ENCODE measurements at places on chromosomes 4 and X. TPM values are rescaled to one million over a fixed set of nuclear protein-coding genes. Genes with fewer than 3 reads are reported as not detected.
A peak's percentile ranks its signal among the peaks of the same experiment; 100 is the strongest.

GRCh38 chr4:187178587-187178986, 454.9 kb upstream of the FAT1 start:
- no peak for DNase-seq

Gene EPHA5
- 0.36 TPM for total RNA-seq

Gene DDX53
- not detected for total RNA-seq

- DNase-seq = no peak
Measured at GRCh38 chr4:41202820-41203568, 11.3 kb downstream of the APBB2 start.

Gene RS1
- not detected for total RNA-seq

- no peak for DNase-seq
Measured at GRCh38 chrX:100356351-100356896, 53.6 kb downstream of the PCDH19 start.

Gene SPATA18
- total RNA-seq = 1.4 TPM

DNA sequence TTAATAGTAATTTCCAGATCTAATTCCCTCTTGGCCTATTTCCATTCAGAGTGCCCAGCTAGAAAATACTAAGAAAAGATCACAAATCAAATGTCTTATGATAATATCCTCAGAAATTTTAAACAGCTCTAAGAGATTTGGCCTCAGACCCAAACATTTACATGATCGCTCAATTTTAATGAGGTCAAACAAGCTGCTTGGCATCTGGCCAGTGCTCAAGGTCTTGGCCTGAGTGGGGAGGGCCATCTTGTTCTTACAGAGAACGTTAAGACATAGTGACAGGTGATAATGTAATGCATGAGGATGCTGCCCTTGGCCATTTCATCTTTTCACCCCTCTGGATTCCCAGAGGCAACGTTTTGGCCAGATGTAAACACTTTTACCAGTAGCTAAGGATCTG, 159.2 kb upstream of the SLC7A11 start:
- no peak for DNase-seq

DNA sequence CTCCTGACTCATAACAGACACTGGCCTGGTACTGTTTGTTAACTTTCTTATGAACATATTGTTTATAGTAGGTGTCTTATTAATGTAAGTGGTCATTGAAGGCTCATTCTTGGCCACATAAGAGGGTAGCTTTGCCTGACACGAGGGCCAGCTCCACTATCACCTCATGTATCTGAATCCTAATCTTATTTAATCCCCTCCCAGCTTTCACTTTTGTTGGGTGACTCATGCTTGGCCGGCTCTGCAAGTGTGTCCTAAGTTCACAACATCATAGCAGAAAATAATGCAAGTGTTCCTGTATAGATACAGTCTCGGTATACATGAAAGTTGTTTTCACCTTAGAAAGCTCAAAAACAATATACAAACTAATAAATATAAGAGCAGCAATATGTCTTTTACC, 283.8 kb downstream of the IQCM start:
- DNase-seq = no peak

Gene HAND2
- 0.36 TPM for total RNA-seq

DNA sequence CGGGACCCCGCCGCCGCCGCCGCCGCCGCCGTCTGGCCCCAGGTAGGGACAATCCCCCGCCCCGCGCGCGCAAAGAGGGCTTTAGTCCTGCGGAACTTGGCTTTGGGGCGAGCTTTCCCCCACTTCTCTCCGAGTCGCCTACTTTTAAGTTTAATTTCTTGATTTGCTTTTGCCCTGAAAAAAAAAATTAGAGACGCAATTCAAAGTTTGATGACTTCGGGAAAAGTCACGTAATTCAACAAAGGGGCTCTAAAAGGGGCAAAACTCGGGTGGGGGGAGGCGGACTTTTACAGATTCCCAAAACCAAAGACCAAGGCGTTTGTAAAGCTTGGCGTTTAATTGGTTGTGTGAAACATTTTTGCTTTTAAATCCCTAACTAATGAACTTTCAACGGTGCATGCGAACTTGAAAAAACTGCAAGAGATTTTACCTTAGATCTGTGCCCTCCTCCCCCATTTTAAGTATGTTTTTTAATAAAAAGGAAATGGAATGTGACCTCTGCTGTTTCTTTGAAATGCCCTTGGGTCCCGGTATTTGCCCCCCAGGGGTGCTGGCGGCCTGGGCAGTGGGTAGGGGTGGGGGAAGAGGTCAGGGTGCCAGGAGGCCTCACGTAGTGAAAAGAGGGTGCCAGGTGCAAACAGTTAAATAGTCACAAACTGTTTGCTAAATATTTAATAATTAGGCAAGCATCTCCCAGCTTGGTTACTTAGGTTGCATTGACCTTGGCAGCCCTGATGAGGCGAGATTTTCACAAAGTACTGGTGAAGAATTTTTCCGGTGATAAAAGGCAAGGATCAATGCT, 209.7 kb downstream of the NWD2 start:
- DNase-seq = no peak

GRCh38 chr4:94208266-94208665, 601 bp downstream of the SMARCAD1 start:
- no peak for DNase-seq

- no peak for DNase-seq
Measured at GRCh38 chrX:109252789-109253188, 229.1 kb downstream of the GUCY2F start.

- no peak for DNase-seq
Measured at GRCh38 chr4:99529228-99529627, 18.4 kb downstream of the C4orf17 start.

DNA sequence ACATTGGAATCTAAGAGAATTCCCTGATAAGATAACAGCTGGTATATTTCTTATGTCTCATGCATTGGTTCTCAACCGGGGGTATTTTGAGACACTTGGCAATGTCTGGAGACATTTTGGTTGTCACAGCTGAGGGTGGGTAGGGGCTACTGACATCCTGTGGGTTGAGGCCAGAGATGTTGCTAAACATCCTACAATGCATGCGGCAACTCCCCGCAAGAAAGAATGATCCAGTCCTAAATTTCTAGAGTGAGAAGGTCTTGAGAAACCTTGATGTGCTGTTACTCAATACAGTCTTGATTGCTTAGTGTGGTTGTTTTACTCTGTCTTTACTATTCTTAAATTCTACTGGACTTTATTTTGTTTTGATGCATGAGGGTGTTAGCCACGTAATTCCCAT, 287.2 kb downstream of the FRMPD4 start:
- DNase-seq = no peak

DNA sequence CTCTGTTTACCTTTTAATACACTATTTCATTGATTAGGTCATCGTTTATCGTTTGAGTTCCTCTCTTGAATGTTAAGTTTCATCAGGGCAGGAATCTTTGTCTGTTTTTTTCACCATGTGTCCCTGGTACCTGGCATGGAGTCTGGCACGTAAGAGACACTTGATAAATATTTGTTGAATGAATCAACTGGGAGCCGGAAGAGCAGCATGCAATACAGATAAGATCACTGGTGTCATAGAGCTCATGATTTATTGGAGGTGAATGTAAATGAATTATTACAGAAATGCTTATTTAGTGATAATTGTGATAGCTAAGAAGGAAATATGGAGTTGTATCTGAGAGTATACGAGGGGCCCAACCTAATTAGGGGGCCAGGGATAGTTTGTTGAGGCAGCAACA, 62.8 kb downstream of the UCHL1 start:
- peak; percentile 14 for DNase-seq

GRCh38 chrX:115702982-115703381, 142.0 kb downstream of the PLS3 start:
- no peak for DNase-seq

DNA sequence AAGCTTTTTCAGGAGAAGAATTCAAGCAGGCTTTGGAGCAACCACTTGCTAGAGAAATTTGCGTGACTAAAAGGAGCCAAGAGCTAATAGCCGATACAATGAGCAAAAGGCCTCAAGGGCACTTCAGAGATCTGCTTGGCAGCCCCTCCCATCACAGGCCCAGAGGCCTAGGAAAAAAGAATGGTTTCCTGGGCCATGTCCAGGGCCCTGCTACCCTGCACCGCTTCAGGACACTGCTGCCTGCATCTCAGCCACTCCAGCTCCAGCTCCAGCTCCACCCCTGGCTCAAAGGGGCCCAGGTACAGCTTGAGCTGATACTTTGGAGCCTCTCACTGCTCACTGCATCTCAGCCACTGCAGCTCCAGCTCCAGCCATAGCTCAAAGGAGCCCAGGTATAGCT, 98.9 kb downstream of the FAM13A start:
- peak; percentile 7 for DNase-seq

Gene SPINK2
- total RNA-seq = not detected

Gene IL2
- not detected for total RNA-seq

DNA sequence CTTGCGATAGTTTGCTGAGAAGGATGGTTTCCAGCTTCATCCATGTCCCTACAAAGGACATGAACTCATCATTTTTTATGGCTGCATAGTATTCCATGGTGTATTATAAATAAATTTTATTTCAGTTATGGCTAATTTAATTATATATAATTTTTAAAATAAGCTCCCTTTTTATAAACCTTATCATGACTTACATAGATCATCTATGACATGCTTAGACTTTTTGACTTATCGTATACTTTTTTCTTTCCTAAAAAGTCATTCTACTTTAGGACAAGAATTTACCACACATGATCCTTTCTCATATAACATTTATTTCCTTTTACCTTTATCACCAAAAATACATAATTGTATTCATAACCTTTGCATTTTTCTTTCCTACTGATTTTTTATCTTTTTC, 376.5 kb downstream of the CCSER1 start:
- DNase-seq = peak; percentile 1

GRCh38 chr4:149891426-149891825, 75.8 kb upstream of the IQCM start:
- no peak for DNase-seq

Gene LAMTOR3
- total RNA-seq = 57.4 TPM

Gene GPRASP3
- 1.3 TPM for total RNA-seq

- no peak for DNase-seq
Measured at GRCh38 chr4:68182382-68182820, 52.7 kb upstream of the TMPRSS11F start.

Gene SPANXA1
- total RNA-seq = 69.2 TPM

GRCh38 chrX:133970076-133970475, 15.3 kb downstream of the GPC3 start:
- DNase-seq = no peak

- no peak for DNase-seq
Measured at GRCh38 chr4:82903737-82904136, 3.2 kb downstream of the THAP9 start.

Gene ATP2B3
- not detected for total RNA-seq

DNA sequence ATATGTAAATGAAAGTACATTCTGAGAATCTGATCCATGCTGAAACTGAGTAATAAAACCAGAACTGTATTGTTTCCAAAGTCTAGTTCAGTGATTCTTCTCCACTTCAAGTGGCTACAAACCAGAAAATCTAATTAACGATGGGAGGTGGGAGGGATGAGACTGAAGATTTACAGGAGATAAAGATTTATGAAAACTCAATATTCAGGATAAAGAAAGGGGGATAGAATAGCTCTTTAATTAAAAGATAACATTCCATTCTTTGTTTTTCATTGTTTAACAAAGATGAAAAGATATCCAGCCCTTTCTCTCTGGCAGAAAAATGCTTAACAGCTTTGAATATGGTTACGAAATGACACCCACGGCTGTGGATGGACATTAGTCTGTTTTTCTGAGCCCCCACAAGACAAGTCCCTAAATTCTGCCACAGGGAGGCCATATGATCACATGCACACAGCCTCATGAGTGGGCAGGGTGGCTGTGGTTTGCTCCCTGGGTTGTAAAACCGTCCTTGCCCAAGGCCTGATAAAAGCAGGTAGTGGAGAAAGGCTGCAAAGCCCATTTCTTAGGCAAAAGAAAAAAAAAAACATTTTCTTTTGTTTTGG, 36.4 kb downstream of the TMEM150C start:
- DNase-seq = no peak

DNA sequence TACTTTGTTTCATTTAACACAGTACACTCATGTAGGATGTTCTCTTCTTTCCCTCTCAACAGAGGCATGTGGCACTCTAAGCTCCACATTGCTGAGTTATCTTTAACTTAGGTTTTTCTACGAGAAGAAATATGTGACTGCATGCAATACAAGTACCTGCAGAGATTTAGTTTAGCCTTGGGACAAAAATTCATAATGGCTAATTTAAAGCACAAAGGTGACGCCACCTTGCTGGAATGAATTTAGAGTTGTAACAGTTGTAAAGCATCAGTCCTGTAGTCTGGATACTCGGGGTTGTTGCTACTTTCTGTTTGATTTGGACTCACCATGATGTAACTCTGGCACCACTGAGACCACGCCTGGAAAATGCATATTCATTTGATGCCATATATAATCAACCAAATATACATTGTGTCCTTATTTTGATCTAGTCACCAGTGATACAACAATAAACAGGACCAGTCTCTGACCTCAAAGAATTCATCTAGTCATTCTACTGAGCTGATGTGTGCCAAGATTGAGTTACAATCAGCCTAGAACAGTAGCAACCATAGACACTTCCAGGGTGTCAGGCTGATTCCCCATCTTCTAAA, 451.0 kb upstream of the ZFP42 start:
- DNase-seq = no peak

DNA sequence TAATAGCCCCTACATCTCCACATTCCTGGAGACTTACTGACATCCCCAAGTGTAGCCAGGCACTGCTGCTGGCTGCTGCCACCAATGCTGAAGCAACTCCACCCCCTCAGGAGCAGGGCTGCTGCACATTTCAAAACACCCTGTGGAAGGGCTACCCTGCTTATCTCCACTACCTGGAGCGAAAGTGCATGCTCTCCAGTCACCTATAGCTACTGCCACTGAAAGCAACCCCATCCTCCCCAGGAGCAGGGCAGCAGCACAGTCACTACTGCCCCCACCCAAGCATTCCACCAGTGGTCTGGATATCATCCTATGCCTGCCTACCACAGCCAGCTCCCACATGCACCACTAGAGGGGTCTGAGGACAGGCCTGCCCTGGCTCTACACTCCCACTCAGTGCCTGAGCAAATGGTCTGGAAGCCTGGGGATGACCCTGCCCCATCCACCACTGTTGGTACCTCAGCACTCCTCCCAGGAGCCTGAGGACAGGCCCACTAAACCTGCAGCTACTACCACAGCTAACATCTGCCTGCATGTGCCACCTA, 55.3 kb downstream of the MANBA start:
- no peak for DNase-seq

GRCh38 chrX:41664375-41664901, 24.3 kb upstream of the GPR34 start:
- DNase-seq = no peak

- DNase-seq = peak; percentile 37
Measured at GRCh38 chr4:177339477-177340374, 30.1 kb downstream of the NEIL3 start.

Gene SMIM10
- 5.8 TPM for total RNA-seq

Data from RPMI7951 (cell line).